ENCODE measurements at places on chromosomes 4 and X. TPM values are rescaled to one million over a fixed set of nuclear protein-coding genes. Genes with fewer than 3 reads are reported as not detected.

KLF3 gene
- total RNA-seq = 63.6 TPM

DUSP21 gene
- not detected for total RNA-seq

ANXA3 gene
- 170 TPM for total RNA-seq

BBS12 gene
- 4.4 TPM for total RNA-seq

PPP1R2C gene
- not detected for total RNA-seq

GAGE12J gene
- total RNA-seq = not detected

PYURF gene
- total RNA-seq = 154 TPM

ANKRD50 gene
- 26.3 TPM for total RNA-seq

BTC gene
- total RNA-seq = 64.8 TPM

MAGEA10 gene
- total RNA-seq = not detected

NSG1 gene
- 1.2 TPM for total RNA-seq

AR gene
- total RNA-seq = 1.6 TPM

Measured in stomach (tissue), 19 donors.